ENCODE measurements at places on chromosomes 4 and X.
A peak's percentile ranks its signal among the peaks of the same experiment; 100 is the strongest.

DNA sequence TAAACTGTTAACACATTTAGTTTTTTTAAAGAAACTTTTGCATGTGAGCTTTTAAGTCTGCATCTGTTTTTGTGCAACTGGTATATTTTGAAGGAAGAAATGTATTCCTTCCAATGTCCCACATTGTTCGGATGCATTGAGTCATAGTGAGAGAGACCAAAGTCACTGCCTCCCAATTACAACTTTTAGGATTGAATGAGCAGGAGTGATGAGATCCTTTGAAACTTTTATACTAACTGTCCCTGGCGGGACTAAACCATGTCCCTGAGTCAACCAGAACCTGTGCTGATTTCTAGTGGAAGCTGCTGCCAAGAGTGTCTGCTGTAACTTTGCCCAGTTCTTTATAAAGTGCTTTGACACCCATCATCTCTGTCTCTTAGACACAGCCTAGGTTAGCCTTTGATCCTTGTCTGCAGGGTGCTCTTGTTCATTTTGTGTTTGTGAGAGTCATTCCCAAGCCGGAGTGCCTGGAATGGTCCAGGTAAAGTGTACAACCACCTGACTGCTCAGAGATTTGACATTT lies 122.7 kb downstream of the ZNF518B start:
- no peak for DNase-seq

DNA sequence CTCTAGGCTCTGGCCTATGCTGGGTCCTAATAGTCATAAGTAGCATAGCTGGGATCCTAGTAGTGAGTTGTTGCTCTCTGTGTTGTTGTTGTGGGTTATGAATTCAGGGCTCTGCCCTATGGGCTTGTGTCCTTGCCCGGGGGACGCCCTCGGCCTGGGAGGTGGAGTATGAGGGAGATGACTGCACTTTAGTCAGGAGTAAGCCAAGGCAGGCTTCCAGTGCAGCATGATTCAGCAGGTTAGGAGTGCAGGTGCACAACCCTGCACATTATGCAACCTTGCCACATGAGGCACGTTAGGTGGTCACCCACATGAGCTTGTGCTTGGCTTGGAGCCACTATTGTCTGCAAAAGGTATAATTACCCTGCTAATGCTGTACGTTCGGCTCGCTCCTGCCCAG lies 58.4 kb upstream of the CCDC149 start:
- DNase-seq, result no peak

- DNase-seq, result no peak
Measured at GRCh38 chrX:15143050-15143824, 126.6 kb downstream of the ASB9 start.

GRCh38 chr4:55399581-55399980 lies 3.8 kb downstream of the TMEM165 start:
- DNase-seq, result no peak

GRCh38 chr4:183831026-183831446 lies 74.1 kb upstream of the STOX2 start:
- DNase-seq, result no peak

DNA sequence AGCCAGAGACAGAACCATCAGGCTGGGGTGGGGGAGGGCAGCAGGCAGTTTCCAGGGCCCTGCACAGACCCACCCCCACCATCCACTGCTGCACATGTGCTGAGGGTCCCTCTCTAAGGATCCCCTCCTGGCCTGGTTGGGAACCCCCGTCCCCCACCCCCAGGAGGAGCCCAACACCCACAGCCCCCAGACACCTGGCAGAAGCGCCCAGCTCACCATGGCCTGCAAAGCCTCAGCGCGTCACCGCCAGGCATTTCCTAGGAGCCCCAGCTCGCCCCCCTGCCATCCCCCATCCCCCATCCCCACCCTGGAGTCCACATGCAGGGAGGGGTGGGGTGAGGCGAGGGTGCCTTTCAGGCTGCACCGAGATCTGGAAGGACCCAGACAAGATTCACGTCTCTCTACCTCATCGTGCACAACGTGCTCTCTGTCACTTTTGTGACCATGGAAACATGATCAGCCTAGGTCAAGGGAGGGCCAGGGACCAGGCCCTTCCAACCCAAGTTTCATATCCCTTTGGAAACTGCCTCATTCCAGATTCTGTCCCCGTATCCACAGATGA lies 9.3 kb downstream of the MXD4 start:
- DNase-seq, result no peak

GRCh38 chrX:47927212-47927611 lies 76.6 kb downstream of the ZNF182 start:
- no peak for DNase-seq

- no peak for DNase-seq
Measured at GRCh38 chr4:95415346-95415771, 133.4 kb downstream of the UNC5C start.

DNA sequence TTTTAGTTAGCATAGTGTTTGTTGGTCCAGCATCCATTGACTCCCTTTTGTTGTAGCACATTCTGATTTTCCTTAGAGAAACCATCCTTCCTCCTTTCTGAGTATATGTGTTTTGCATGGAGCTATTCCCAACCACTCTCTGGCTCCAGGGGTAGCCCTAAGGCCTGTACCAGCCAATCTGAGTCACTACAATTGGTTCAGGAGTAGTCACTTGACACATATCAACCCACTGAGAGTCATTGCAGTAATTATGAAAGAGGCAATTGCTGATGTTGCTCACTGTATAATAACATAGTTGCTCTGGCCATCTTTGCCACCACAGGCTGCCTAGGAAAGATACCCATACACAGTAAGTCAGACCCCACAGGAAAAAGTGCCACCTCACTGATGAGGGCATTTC lies 71.2 kb upstream of the GRID2 start:
- DNase-seq, result no peak

GRCh38 chr4:34893382-34893781 lies 1350.9 kb downstream of the ARAP2 start:
- no peak for DNase-seq

DNA sequence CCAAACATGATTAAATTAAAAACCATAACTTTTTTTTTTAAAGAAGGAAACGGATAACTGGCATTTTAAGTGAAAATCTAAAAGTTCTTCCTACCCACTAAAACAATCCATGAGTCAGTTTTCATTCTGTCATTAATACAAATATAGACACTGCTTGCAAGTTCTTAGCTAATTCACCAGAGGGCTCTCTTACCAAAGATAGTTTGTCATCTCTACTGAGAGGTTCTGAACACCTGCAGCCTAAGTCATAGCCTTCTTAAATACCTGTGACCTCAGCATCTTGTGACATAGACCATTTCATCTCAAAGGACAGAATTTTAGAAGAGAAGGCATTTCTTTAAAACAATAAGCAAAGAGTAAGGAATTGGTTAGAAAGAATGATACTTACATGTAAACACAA lies 65.3 kb upstream of the FAM120C start:
- DNase-seq, result peak; percentile 5

GRCh38 chrX:123860983-123861382 lies 1.1 kb downstream of the XIAP start:
- DNase-seq, result no peak

GRCh38 chr4:28842271-28842670 lies 1877.9 kb upstream of the PCDH7 start:
- no peak for DNase-seq

DNA sequence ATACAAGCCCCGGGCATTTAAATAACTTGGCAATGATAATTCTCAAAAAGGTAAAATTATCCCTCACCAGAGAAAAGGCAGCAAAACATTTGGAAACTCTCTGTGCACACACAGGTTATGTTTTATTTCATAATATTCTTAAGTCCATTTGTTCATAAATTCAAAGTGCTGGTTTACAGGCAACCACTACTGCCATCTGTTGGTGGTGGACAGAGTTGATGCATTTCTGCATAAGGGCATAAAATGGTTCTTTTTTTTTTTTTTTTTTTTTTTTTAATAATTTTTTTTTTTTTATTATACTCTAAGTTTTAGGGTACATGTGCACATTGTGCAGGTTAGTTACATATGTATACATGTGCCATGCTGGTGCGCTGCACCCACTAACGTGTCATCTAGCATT lies 31.5 kb upstream of the IL21 start:
- no peak for DNase-seq

GRCh38 chrX:21885568-21885967 lies 29.8 kb downstream of the YY2 start:
- DNase-seq, result no peak

DNA sequence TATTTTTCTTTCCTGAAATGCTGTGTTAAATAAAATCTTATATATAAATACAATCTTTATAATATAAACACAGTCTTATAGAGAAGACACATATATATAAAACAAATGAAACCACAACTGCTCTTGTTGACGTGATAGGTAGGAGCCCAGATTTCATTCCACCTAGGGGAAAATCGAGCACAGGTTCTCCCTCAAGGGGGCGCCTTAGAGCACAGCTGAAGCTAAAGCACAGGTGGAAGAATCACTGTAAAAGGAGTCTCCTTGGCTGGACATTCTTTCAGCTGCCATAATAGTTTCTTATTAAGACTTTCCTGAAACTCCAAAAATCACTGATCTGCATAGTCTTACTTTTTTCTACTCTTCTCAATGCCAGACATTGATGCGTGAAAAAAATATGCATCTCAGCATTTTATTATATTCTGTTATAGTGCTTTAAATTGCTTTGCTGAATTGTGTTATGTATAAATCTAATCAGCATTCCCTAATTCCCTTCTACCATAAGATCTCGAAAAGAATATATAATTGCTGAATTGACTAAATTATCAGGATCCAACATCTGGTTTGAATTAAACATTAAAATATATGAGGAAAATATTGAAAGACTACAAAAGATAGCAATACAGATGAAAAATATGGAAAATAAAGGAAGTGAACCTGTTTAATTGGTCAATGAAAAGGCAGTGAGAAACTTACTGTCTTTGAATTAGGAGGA lies 25.5 kb upstream of the RXFP1 start:
- DNase-seq, result no peak

GRCh38 chr4:99134586-99134985 lies 9.5 kb downstream of the ADH4 start:
- no peak for DNase-seq

DNA sequence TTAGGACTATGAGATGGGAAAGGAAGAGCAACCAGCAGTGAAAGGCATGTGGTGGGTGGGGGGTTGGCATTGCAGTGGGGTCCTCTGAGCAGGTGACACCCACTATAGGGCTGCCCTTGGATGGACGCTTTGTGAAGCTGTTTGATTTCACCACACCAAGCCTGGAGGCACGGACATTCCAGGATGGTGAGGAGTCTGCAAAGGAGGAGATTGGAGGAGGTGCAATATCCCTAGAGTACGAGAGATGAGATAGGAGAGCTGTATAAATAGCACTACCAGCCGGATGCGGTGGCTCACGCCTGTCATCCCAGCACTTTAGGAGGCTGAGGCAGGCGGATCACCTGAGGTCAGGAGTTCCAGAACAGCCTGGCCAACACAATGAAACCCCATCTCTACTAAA lies 42.3 kb downstream of the SHOX start:
- DNase-seq, result no peak

- DNase-seq, result no peak
Measured at GRCh38 chrX:153926858-153927671, 1.0 kb upstream of the ARHGAP4 start.

DNA sequence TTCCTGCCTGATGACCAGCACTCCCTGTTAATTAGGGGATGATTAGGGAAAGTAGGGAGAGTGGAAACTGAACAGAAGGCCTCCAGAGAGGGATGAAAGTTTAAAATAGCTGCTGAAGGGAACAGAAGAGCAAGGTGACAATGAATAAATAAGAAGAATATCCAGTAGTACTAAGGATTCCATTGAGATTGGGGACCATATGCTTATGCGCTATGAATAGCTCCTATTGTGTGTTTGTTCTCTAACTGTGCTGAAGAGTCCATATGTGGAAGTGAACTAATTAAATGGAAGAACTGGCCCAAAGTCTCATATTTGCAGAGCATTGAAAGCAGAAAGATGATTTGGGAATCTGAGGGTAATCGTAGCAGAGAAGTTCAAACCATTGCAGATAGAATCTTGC lies 137.0 kb downstream of the PRSS12 start:
- no peak for DNase-seq

GRCh38 chrX:134251241-134251640 lies 14.3 kb downstream of the CCDC160 start:
- DNase-seq, result no peak

DNA sequence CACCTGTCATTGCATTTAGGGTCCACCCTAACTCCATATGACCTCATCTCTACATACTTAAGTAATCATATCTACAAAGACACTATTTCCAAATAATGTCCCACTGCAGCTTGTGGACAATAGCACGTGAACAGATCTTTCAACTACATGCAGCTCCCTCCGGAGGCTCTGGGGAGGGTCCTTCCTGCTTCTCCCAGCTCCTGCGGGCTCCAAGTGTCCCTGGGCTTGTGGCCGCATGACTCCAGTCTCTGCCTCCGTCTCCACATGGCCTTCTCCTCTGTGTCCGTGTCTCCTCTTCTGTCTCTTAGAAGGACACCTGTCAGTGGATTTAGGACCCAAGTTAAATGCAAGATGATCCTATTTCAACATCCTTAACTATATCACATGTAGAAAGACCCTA lies 52.7 kb downstream of the ASMT start:
- DNase-seq, result no peak

DNA sequence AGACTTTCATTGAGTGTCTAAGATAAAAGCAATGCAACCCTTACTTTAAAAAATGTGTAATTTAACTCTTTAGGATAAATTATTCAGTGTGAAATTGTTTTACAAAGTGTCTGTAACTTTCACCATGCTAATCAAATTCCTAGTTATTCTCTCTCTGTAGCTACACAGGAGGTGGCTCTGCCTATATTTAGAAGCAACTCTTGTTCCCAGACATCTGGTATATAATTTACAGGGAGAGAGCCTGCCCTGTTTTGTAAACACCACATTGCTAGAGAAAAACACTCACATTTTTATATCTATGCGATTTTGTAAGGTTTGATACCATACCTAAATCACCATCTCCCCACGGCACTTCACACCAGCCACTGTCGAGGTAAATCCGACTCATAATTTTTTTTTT lies 35.5 kb upstream of the SPATA4 start:
- DNase-seq, result no peak

- DNase-seq, result no peak
Measured at GRCh38 chr4:151786158-151786495, 25.3 kb upstream of the GATB start.

DNA sequence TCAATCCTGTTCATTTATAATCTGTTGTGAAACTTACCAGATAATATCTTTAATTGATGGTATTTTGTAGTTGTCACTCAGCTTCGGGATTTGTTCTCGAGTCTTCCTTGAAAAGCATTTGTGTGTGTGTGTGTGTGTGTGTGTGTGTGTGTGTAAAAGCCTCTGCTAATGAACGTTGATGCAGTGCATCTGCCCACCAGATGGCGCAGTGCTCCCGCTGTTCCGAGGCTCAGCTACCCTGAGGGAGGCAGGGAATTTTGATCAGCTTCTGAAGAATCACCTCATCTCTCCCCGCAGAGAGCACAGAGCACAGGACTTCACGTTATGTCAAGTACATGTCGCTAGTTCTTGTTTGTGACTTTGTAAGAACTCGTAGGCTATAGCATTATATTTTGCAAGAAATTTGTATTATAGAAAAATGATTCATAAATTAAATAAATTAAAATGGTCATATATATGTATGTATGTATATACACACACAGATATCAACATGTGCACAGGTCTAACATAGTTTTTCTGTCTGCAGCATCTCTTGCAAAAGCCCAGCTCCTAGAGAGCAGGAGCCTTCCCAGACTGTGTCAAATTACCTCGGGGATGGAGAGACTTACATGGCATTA lies 316.7 kb upstream of the IGFBP7 start:
- no peak for DNase-seq

All from AG09309 (cell line).